ENCODE measurements at places on chromosomes 16 and 17. TPM values are rescaled to one million over a fixed set of nuclear protein-coding genes. Genes with fewer than 3 reads are reported as not detected.

- peak; percentile 35 for DNase-seq
These were observed 20.8 kb downstream of the GGA3 start for GRCh38 chr17:75240394-75241142.

DNA sequence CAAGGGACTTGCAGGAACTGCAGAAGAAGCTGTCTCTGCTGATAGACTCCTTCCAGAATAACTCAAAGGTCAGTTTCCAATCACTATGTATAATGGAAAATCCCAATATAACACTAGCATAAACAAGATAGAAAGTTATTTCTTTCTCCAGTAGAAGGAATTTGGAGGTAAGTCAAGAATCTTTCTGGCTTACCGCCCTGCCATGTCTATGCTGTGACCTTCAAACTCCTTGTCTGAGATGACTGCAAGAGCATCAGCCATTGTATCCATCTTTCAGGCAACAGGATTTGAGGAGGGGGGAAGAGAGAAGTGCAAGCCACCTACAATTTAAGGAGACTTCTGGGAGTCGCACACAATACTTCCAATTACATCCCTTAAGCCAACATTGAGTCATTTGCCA, 2.7 kb downstream of the LDAF1 start:
- no peak for DNase-seq

GRCh38 chr16:27445502-27446175, 43.7 kb downstream of the IL21R start:
- no peak for DNase-seq

Gene PPM1E
- 0.03 TPM for total RNA-seq

Gene ABCA3
- 3.8 TPM for total RNA-seq

Gene ADAD2
- total RNA-seq, result not detected

GRCh38 chr17:75892556-75893224, 4.1 kb downstream of the TRIM65 start:
- DNase-seq, result no peak

- peak; percentile 24 for DNase-seq
These were observed 59.0 kb downstream of the ANKFY1 start for GRCh38 chr17:4204710-4205173.

Gene KRTAP3-2
- total RNA-seq, result not detected
